ENCODE measurements at places on chromosomes 16 and 17.
A peak's percentile ranks its signal among the peaks of the same experiment; 100 is the strongest.

- DNase-seq = peak; percentile 92
Measured at GRCh38 chr16:3022208-3022683, 1.5 kb downstream of the HCFC1R1 start.

DNA sequence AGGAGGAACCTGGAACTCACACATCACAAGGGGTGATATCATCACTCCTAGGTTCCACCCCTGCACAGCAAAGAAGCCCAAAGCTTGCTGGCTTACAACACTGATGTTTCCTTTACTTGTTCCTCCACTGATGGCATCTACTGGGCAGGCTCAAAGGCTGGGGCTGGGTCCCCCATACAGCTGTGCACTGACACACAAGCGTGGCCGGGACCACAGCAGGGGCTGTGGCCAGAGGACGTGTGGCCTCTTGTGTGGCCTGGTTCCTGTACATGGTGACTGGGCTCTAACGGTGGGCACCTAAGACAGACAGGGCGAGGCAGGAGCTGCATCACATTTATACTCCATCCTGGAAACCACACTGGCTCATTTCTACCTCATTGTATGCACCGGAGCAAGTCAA, 264.4 kb upstream of the FOXF1 start:
- DNase-seq = no peak

DNA sequence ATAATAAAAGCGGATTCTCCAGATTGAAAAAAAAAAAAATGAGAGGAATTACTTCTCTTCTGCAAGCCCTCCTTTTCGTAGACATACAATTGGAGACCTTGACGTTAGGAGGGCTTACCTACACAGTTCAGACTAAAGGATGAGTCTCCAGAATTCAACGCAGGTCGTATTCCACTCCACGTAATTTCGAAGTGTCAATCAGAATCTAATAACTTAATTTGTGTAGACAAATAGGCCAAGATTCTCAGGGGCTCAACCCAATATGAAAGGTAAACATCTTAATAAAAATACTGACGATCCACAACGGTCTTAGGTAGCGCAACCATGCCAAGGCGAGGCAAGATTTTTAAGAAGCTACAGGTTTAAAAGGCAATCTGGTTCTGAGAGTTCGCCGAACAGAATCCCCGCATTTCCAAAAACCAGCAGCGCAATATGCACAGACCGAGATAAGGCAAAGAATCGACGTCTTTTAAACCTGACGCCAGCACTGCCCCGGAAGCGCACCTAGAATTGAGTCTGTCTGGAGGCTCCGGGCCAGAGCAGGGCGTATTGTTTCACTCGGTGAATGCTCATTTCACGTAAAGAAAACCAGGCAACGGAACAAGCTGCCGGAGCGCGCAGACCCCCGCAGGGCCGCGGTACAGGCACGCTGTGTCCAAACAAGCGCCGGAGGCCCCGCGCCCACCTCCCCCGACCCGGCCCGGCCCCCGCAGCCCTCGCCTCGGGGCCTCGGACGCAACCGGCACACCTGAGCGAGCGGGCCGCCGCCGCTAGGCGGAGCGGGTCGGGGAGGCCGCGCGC, 623 bp downstream of the MBTPS1 start:
- DNase-seq = no peak

DNA sequence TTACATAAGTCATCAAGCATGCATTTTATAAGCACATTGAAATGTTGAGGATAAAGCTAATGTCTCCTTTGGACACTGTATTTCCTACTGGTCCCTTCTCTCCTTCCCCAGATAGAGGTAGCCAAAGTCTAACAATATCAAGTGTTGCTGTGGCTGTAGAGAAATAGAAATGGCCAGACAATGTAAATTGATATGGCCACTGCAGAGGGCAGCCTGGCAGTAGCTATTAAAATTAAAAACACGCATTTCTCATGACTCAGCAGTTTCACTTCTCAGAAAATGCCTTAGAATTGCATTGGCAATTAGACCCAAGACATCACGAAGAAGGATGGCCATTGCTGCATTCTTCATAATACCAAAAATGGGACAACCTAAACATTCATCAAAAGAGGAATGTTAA, 46.8 kb upstream of the MRTFB start:
- no peak for DNase-seq

Measured in AG08396 (cell line).